Head of caudate nucleus (tissue), 42 donors: ENCODE measurements at places on chromosomes 12 and 14.
A peak's percentile ranks its signal among the peaks of the same experiment; 100 is the strongest.

GRCh38 chr12:48414021-48414420, 58.3 kb upstream of the ANP32D start:
- no peak for DNase-seq

DNA sequence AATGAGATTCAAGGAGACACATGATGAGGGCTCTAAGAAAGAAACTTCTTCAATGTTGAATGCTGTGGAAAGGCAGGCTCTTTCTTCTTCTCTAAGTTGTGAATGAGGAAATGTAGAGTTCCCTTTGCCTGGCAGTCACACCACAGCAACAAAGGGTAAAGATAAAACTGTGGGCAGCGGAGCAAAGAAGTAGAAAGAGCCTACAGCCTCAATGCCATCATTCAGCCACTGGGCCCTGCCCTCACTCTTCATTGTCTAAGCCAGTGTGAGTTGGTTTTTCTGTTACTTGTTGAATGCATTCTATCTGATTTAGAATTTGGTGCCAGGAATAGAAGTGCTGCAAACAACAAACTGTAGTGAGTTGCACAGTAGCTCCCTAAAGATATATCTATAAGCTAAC, 12.2 kb downstream of the SDR9C7 start:
- no peak for DNase-seq

DNA sequence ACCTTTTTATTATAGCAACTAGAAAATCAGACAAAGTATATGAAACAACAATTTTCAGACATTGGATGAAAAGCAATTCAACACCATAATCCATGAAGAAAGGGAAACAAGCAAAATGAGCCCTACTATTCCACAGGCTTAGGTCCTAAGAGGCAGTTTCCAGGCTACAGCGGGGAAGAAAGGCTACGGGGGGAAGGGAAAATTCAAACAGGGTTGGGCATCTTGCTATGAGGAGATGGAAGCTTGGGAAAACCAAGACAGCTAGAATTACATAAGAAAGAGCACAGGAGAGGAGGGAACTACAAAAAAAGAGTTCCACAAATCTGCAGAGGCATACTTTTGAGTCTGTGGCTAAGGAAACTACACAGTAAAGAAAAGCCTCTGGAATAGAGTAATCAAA, 356.0 kb upstream of the CLEC14A start:
- no peak for DNase-seq

GRCh38 chr12:67665679-67666078, 17.1 kb downstream of the DYRK2 start:
- no peak for DNase-seq

DNA sequence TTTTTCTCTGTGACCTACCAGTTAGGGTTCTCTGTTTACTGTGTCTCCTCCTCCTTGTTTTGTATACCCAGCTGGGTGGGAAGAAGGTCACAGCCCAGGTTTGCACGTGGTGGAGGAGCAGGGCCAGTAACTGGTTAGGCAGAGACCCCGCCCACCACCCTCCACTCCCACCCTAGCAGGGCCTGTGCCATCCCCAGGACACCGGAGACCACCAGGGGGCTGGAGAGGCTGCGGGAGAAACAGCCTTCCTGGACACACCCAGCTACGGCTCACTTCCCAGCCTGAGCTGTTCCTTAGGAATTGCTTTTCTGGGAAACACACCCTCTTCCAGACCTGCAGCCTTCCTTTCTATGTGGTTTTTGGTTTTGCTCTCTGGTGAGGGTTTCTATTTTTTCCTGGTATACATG, 21.1 kb downstream of the BDKRB2 start:
- no peak for DNase-seq

DNA sequence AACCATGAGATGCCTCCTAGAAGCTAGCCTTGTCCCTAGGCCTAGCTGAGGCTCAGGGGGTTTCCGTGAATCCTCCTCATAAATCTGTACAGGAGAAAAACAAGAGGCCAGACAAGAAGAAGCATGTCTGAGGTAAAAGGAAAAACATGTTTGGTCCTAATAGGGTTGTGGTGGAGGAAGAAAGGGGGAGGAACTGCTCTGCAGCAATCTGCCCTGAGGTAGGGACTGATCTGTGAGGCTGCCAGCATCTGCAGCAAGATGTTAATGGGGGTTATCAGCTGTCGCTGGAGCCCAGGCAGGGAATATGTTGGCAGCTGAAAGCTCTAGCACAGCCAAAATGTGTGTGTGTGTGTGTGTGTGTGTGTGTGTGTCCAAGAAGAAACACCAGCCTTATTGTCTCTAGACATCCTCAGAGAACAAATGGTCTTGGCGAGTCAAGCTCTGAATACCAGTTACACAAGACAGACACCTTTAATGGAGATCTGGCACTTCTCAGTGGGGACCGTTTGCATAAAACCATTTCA, 218.5 kb downstream of the NUAK1 start:
- DNase-seq, result peak; percentile 9

- DNase-seq, result no peak
Observed at GRCh38 chr12:64103825-64104740, 118.0 kb downstream of the KICS2 start.

GRCh38 chr12:101941306-101942249, 64.2 kb downstream of the DRAM1 start:
- no peak for DNase-seq

GRCh38 chr12:101685092-101685491, 12.3 kb upstream of the CHPT1 start:
- no peak for DNase-seq

- DNase-seq, result no peak
Observed at GRCh38 chr14:68884031-68885030, 91.5 kb upstream of the ZFP36L1 start.

- peak; percentile 11 for DNase-seq
Observed at GRCh38 chr12:38689195-38689594, 216.2 kb downstream of the CPNE8 start.

DNA sequence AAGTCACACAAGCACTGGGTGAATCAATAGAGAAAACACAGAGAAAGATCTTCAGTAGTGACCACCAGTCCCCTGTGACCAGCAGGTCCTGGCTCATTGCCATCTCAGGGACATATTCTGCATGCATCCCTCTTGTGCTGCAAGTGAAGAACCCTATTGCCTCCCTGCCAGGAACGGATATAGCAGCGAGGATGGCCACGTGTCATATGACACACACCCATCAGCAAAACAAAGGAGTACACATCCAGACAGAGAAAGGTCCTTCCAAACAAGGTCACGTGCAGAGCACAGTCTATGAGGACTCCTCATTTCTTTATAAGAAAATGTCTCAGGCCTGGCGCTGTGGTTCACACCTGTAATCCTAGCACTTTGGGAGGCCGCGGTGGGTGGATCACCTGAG, 638.4 kb downstream of the FLRT2 start:
- no peak for DNase-seq

GRCh38 chr12:79895071-79895470, 39.8 kb downstream of the PPP1R12A start:
- DNase-seq, result no peak

GRCh38 chr12:55681142-55682077, 26.3 kb downstream of the ITGA7 start:
- DNase-seq, result peak; percentile 26

DNA sequence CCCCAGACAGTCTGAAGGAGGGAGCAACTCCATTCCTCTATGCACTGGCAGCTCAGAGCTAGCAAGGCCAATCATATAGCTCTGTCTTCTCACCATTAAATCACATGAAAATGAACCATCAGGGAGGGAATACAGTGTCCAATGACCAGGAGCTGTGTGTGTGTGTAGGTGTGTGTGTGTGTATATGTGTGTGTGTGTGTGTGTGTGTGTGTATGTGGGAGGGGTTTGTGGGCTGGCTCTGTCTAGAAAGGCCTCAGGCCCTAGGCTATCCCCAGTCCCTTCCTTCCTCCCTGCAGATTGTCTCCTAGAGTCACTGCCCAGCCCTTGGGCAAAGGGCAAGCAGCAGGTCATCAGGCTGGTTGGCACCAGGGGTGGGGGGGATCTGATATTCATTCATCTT, 5.7 kb upstream of the SUSD6 start:
- no peak for DNase-seq

DNA sequence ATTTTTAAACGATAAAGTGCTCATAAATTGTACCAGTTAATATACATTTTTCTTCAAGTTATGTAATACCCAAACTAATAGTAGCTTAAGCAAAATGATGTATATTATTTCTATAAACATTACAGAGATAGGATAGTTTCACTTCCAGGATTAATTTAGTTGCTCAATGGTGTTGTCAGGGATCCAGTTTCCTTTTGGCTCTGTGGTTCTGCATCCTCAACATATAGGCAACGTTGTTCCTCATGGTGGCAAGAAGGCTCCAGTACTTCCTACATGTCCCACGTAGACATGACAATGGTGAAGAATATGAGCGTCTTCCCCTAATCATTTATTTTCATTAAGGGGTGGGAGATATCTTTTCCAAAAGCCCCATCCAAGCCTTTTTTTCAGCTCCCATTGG, 60.7 kb upstream of the DCD start:
- DNase-seq, result no peak

DNA sequence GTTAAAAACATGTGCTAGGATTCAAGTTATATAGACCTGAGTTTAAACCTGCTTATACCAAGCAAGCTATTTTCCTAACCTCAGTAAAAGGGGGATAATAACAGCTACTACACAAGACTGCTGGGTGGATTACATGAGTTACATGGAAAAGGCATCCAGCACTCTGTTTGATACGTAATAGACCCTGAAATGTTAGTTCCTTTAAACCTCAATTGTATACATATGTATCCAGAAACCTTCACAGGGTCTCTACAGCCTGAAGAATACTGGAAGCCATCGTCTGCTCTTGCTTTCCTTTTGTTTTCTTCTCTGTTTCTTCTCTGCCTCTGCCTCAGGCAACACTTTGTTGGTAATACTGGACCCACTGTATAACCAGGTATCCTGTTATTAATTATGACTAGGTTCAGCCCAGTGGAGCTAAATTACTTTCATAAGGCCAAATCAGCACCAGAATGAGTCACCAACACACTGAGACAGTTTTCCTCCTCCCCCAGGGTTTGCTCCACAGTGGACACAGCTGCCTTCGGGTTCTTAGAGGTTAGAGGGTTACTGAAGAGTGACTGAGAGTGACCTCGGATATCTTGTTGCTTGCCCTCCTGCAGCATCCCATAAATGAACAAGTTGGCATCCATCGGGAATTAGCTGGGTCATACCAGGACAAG, 127.1 kb downstream of the CAPZA3 start:
- no peak for DNase-seq

DNA sequence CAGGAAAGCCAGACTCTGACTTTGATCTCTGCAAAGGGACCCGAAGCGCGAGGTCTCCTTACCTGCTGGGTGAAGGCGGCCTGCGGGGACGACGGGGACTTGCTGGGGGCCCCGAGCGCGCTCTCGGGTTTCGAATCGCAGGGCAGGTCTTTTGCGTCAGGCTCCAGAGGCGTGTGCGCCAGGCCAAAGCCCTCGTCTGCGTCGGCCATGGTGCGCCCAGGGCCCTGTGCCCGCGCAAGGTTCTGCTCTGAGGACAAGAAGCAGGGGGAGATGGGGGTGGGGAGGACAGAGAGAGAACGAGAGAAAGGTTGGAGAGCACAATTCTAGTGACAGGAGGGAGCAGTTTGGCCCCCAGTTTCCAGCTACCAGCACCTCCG, 2.3 kb downstream of the TBX5 start:
- no peak for DNase-seq

DNA sequence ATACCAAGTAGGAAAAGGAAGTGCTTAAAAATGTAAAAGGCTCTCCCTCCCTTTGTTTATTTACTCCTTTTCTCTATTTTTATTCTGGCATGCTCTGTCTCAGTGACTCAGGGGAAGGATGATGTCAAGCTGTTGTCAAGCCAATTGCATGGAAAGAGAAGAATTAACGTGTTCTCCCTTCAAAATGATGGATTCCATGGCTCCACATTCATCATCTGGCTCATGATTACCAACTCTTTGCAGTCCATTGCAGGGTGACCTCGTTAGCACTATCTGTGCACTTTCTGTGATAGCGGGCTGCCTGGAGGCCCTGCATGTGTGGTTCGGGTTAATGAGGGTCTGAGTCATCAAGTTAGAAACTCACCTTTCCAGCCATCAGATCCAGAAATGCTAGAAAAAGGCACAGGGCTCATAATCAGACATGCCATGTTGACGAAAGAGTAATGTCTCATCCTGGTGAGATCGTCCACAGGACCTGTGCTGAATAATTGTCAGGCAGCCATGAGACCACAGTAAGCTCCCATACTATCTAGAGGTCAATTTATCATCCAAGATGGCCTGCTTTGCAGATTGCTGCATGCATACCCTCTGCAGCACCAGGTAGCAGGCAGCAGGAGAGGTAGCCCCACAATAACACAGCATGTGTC, 79.2 kb upstream of the BTG1 start:
- DNase-seq, result no peak

DNA sequence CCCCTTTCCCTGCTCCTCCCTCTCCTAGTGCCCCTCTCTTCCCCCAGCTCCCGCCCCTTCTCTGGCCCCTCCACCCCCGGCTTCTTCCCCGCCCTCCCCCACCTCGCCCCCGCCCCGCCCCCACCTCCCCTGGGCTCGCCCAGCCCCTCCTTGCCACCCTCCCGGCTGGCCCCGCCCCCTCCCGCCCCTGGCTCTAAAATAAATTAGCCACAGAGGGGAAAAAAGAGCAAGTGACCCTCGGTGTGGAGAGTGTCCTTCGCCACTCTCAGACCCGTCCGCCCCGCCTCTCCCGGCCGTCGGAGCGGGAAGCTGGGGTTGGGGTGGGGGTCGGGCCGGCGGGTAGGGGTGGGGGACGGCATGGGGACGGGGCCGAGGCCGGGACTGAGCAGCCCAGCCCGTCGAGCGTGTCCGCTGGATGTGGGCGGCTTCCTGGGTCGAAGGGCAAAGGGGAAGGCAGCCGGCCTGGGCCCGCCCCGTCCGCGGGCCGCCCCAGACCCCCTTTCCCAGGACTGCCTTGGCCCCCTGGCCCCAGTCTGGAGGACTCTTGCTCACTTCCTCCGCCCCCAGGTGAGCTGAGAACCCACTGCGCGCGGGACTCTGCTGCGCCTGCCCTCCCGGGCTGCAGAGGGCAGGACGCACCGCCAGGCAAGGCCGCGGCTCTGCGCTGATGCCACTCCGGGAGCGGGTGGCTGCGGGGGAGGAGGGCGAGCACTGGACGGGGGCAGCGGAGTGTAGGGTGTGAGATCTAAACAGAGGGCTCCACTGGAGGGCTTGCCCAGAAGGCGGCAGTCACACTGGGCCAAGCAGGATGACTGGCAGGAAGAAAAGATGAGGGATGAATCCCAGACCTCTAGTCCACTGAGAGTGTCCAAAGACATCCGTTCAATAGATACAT, 570 bp upstream of the FIGNL2 start:
- no peak for DNase-seq

GRCh38 chr14:59419303-59419702, 45.9 kb downstream of the GPR135 start:
- no peak for DNase-seq

DNA sequence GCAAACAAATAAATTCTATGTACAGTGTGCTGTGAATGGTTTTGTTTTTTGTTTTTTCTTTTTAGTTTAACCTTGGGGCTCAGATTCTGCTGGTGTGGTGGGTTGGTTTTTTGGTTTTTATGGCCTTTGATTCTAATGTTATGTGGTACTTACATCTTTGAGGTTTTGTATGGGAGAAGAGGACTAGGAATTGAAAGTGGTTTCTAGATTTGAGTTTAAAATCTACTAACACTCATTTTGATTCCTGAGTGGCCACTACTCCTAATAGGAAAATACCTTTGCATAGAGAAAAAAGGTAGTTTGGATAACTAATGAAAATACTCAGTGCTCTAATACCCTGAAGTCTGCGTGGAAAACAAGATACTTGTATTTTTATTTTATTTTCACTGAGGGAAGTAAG, 137.7 kb downstream of the MON2 start:
- DNase-seq, result no peak

- no peak for DNase-seq
Observed at GRCh38 chr12:110688446-110689280, at the start of gene HVCN1. Gene HVCN1 (minus strand): TSS chr12:110689115. CDS start chr12:110683245, 5,870 bp downstream.
